Muscle of leg (tissue), 16 donors: ENCODE measurements at places on chromosomes 12 and 14. TPM values are rescaled to one million over a fixed set of nuclear protein-coding genes. Genes with fewer than 3 reads are reported as not detected.

Gene FBRSL1
- 42.7 TPM for polyA plus RNA-seq

DNA sequence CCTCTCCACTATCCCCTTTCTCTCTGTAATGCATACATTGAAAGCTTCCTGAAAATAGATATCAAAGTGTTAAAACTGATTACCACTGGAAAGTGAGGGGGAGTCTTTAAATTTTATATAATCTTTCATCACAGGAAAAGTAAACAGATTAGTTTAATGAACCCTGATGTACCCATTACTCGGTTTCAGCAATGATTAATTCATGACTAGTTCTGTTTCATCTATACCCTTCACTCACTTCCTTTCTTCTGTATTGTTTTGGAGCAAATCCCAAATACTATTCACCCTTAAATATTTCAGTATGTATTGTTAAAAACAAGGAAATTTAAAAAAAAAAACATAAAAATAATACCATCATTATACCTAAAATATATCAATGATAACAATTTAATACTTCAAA lies 67.3 kb upstream of the TMCC3 start:
- no peak overlapping the region for H3K27ac ChIP-seq
- H3K36me3 ChIP-seq, result no peaks in the 10 kb centered on the region
- DNase-seq, result no peak
- no peak overlapping the region for H3K4me3 ChIP-seq

Gene KLRD1
- polyA plus RNA-seq, result 0.43 TPM

DNA sequence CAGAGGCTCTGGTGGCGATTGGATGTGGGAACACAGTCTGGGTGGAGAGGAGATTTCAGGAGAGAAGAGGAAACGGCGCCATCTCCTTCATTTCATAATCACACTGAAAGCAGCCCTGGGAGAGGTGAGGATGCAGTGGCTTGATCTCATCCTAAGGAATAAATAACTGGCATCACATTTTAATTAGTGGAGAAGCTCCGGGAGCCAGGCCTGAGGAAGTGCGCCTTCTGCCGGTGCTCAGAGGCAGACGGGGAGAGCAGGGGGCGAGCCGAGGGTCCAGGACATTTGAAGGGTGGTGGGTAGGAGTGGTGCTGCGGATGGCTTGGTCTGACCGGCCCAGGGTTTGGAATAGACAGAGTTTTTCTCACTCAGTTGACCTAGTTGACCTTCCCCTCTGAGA lies 265.0 kb downstream of the CACNA1C start:
- H3K27me3 ChIP-seq, result peaks cover 31% of the 10 kb centered on the region
- H3K27ac ChIP-seq, result no peak overlapping the region
- no peak overlapping the region for H3K4me3 ChIP-seq
- no peaks in the 10 kb centered on the region for H3K36me3 ChIP-seq
- peaks cover 26% of the 10 kb centered on the region for H3K4me1 ChIP-seq
